Uterus (tissue), 4 donors: ENCODE measurements at places on chromosomes 11 and 22.

DNA sequence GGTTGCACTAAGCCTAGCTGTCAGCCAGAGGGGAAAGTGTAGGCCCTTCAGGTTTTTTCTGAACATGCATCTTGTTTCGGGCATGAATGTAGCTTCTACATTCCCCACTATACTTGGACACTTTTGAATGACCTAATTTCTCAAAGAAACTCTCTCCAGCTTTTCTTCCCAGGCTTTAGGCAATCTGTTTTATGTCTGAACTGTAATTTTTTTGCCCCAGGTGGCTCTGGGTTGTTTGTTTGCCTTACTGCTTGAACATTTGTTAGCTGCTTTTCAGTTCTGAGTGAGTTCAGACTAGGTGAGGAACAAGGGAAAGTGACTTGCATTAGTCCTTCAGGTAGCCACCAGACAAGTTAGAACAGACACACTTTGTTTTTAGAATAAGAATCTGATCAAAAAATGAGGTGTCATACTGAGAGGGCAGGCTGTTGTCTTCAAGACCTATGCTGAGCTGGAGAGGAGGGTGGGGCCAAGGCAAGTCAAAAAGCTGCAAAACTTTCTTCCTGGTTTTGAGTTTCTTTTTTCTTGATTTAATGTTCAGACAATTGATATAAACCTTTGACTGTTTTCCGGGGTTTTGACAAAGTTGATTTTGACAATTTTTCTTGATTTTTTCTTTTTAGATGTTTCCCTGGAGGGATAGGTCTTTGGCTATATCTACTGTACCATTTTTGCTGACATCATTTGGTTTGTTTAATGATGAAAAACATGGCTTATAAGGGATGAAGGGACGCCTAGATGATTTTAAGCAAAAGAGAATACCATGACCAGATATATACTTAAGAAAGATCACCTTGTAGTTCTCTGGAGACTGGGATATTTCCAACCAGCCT, 182.8 kb downstream of the WNT11 start:
- no peak for DNase-seq

DNA sequence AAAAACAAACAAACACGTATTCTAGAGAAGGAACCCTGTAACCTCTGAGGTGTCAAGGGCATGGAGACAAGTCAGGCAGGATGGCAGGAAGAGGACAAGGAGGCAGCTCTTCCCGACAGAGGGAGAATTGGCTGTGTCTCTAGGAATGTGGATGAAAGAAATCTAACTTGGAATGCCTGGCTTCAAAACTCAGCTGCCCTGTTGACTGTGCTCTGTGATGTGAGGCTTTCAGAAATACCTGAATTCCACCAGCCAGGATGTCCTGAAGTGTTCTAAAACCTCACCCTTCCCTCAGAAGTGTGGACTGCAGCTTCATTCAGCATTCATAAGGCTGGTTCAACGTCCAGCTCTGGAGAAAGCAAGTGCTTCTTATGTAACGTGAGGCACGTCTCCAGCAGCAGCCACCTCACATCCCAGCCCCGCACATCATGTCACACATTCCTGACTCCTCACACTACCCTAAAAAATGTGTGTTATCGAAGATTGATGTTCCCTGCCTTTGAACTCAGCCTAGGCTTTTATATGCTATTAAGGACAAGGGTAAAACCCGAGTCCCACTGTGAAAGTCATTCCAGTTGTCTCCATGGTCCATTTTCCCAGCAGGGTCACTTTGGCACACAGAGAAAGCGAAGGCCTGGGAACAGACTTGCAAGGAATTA, 398.9 kb downstream of the ETS1 start:
- DNase-seq, result no peak

DNA sequence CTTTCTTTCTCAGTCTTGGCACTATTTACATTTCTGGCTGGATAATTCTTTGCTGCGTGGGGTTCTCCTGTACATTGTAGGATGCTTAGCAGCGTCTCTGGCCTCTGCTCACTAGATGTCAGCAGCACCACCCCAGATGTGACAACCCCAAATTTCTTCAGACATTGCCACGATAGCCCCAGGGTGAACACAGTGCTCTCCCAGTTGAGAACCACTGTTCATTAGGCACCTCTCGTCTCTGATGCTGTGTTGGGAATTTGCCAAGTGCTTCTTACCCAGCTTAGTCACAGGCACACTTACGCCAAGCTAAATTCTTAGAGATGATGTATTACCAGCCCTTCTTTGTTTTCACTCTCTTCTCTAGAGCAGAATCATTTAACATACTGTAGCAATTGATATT, 9.4 kb downstream of the TRIM6 start:
- DNase-seq, result no peak

GRCh38 chr22:20533879-20534265, 26.5 kb downstream of the MED15 start:
- DNase-seq, result no peak

DNA sequence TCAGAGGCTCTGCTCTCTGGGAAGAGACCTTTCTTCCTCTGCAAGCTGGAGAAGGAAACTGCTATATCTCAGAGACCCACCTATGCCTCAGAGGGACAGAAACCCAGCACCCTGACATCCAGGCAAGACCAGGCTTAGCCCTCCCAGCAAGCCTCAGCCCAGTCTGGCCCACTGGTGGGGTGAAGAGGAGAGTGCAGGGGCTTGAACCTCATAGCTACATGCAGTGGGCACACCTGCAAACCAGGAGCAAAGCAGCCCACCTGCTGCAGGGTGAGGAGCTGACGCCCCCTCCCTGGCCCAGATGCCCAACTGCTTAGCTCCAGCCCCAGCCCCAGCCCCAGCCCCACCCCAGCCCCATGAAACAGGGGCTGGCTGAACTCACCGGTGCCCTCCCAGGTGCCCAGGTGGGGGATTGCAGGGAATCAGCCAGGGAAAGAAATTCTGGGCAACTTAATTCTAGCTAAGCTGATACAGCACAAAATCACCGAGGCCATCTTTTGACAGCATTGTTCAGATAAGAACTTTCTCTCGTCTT, 246.8 kb downstream of the BUD13 start:
- DNase-seq, result no peak

DNA sequence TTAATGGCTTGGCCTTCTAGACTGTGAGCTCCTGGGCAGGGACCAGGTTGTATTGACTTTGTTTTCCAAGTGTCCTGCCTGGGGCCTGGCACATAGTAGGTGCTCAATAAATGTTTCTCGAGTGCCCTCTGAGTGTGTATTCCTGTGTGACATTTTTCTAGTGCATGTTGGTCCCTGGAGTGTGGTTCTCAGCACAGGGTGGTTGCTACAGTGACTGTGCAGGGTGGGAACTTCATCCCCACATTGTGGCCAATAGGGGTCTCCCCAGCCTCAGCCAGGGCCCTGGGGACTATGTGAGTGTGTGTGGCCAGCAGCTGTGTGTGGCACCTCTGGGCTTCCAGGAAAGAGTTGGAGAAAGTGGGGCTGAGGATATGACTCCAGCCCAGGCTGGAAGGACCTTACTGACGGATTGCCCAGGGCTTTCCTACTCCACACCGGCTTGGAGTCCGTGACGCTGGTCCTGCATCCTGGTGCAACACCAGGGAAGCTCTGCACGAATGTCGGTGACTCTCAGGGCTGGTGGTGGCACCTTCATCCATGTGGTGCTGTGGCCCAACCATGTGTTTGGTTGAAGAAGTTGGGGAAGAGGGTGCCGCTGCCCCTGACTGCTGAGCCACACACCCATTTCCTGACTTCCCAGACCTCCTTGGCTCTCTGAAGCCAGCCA, 9.0 kb upstream of the MARK2 start:
- no peak for DNase-seq

- peak; percentile 8 for DNase-seq
Observed at GRCh38 chr11:3218483-3219280, at the start of gene MRGPRG. TSS of gene MRGPRG (minus strand) at chr11:3218813. CDS start at chr11:3218813, 0 bp downstream.

- DNase-seq, result no peak
Observed at GRCh38 chr11:73074319-73074718, 67.8 kb downstream of the FCHSD2 start.

DNA sequence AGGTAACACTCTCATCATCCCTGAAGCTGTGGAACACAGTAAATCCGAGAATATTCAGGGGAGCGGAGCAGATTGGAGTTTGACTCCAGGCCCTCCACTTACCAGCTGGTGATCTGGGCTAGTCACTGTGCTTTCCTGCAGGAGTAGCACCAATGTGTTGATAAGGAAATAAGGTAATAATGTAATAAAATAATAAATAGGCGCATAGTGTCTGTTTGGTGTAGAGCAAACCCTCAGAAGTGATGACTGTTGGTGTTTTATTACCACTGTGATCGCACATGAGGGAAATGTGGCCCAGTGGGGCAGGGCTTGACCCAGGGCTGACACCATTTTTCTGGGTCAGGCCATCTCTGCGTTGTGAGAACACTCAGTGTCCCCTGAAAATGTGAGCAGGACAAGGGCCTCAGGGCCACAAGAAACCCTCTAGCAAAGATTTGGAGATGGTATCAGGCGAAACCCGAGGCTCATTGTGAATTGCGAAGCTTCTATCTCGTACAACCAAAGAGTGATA, 563.9 kb upstream of the B3GAT1 start:
- DNase-seq, result no peak

DNA sequence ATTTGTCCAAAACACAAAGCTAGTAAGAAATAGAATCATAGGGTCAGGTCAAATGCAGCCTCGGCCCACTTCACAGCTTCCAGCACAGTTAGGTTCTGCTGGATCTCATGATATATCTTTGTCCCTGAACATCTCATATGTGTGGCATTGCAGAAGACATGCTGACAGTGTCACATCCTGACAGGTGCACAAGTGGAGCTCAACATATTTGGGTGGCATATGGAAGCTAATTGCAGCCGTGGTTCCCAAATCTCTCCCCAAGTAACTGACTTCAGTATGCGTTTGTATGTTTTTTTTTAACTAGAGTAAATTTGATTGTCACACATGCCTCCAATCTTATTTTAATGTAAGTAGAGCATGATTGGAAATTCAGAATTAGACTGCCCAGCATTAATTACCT, 33.4 kb downstream of the NAV2 start:
- no peak for DNase-seq

GRCh38 chr22:46712288-46712687, 25.8 kb downstream of the CERK start:
- no peak for DNase-seq

DNA sequence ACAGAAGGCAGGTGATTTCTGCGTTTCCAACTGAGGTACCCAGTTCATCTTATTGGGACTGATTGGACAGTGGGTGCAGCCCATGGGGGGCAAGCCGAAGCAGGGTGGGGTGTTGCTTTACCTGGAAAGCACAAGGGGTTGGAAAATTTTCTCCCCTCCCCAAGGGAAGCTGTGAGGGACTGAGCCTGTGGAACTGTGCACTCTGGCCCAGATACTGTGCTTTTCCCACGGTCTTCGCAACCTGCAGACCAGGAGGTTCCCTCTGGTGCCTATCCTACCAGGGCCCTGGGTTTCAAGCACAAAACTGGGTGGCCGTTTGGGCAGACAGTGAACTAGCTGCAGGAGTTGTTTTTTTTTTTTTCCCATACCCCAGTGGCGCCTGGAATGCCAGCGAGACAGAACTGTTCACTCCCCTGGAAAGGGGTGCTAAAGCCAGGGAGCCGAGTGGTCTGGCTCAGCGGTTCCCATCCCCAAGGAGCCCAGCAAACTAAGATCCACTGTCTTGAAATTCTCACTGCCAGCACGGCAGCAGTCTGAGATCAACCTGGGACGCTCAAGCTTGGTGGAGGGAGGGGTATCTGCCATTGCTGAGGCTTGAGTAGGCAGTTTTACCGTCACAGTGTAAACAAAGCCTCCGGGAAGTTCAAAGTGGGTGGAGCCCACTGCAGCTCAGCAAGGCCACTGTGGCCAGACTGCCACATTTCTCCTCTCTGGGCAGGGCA, 97.2 kb downstream of the JRKL start:
- DNase-seq, result no peak

DNA sequence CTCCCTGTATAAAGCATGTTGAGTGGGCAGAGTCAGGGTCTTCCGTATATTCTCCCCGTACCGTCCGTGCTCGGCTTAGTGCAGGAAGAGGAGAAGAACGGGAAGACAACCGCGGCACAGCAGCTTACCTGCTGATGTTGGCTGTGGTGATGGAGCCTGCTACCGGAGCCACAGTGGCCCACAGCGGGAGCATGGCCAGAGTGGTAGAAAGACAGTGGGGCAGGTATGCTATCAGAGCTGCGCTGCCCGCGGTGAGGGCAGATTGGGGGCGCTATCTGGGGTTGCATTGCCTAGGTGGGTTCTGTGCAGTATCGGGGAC, 120.7 kb upstream of the VPREB1 start:
- DNase-seq, result no peak

- DNase-seq, result no peak
Observed at GRCh38 chr22:40599731-40600130, 36.8 kb downstream of the MRTFA start.

GRCh38 chr11:119615882-119616196, 113.2 kb downstream of the NECTIN1 start:
- no peak for DNase-seq

DNA sequence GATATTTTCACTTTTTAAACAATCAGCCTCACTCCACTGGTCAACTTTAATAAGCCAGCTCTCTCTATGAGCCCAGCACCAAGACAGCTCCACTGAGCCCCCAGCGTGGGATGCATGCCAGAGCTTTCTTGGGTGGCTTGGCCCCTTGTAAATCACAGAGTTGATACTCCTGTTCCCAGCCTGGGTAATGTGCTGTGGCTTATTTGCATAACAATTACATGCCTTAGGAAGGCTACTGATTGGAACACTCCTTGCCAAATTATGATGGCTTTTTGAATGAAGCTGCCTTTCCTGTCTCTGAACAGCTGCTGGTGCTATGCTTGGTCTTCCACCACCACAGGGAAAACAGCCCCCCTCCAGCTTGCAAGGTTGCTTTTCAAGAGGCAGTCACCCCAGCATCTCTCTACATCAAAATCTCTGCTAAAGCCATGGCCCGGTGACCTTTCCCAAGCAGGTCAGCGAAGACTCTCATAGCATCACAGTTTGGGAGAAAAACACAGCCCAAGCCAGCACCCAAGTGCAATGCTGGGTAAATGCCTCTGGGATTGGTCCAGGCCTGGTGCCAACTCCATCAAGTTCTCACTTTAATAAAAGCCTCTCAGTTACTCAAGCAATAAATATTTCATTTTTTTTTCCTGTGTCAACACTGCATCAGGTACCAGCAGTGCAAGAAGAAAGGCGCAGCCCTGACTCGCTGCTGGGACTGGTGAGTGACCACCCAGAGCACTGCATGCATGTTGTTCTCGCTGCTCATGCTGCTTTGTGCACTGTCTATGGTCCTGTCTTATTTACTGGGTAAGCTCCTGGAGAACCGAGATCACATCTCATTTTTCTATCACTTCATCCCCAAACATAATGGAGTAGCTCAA, 549.3 kb downstream of the OPCML start:
- DNase-seq, result no peak

GRCh38 chr11:106988151-106989077, 29.9 kb downstream of the GUCY1A2 start:
- peak; percentile 59 for DNase-seq

GRCh38 chr11:104944076-104944475, 24.3 kb downstream of the CASP4 start:
- no peak for DNase-seq

- no peak for DNase-seq
Observed at GRCh38 chr11:85525686-85526085, 101.5 kb downstream of the DLG2 start.

- no peak for DNase-seq
Observed at GRCh38 chr11:107898270-107898669, 30.0 kb upstream of the RAB39A start.
